ENCODE measurements at places on chromosomes 2 and 18.

DNA sequence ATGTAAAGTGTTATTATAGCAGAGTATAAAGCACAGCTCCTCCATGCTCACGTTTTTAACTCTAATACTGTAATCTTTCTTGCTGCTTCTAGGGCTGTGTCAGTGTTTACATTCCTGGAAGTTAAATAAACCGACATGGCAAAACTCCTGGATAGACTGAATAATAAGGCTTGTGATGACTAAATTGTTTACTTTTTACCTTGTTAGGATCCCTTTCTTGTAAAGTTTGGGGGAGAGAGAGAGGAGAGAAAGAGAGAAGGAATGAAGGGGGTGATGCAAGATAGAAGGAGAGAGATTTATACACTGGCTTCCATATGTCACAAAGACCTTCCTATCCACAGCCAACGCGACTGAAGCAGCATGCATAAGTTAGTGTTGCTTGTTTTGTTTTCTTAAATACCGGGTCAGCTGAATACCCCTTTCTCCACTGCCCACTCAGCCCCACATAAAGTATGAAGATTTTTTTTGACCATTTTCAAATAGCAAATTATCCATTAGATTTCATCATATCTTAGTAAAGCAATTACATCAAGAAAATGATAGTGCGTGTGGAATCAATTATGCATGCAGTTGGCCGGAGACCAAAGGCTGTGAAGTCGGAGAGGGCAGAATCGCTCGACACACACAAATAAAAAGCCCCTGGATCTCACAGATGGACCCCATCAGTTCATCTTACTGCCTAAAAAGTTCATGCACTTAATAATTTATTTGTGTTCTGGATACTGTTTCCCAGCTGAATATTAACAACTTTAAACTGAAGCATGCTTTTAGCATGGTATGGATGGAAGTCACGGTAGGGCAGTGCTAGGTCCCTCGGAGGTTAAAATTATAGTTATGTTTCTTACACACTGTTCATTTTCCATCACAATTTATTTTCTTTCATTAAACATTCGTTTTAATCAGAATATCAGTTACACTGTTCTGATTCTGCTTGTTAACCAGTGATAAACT lies 20.1 kb downstream of the BCL11A start:
- no peak for DNase-seq

- no peak for DNase-seq
These were observed 287.1 kb downstream of the SLC4A3 start for GRCh38 chr2:219914577-219914976.

- DNase-seq, result no peak
These were observed 6.0 kb downstream of the SCN2A start for GRCh38 chr2:165245081-165245793.

DNA sequence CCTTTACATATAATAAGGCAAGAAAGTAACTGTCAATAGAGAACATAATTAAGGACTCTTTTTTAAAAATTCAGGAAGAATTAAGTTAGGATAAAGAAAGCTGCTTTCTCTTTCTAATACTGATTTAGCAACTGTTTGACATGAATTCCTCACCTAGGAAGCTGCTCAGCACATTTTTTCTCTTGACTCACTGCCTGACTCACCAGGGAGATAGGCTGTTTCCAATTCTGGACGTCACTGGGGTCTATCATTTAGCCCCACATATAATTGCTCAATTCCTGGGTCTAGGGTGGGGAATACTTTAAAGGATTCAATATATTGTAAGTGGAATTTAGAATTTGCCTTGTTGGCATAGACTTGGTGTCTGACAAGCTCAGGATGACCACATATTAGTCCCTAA lies 50.8 kb upstream of the UGP2 start:
- DNase-seq, result no peak

- no peak for DNase-seq
These were observed 21.2 kb downstream of the ACTR3 start for GRCh38 chr2:113910967-113911678.

- DNase-seq, result no peak
These were observed 7.1 kb downstream of the HOXD8 start for GRCh38 chr2:176136374-176137251.

DNA sequence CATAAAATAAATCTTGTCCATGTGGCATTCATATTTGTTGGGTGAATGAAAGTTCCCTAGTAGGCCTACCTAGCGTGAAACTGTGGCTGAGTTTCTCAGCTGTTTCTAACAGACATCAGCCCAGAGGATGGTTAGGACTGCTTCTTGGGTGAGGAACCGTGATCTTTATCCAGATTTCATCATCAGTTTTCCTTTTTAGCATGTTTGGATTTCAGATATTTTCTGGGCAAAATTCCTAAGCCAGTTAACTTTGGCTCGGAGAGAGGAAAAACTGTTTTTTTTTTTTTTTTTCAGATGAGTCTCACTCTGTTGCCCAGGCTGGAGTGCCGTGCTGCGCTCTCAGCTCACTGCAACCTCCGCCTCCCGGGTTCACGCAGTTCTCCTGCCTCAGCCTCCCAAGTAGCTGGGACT lies 53.5 kb downstream of the DGKD start:
- no peak for DNase-seq

GRCh38 chr18:49566985-49567384 lies 5.1 kb downstream of the LIPG start:
- DNase-seq, result no peak

- no peak for DNase-seq
These were observed 116.1 kb downstream of the SLC4A3 start for GRCh38 chr2:219743548-219743947.

GRCh38 chr2:47950340-47951301 lies 44.3 kb upstream of the FBXO11 start:
- no peak for DNase-seq

GRCh38 chr2:237731663-237732062 lies 66.9 kb upstream of the RBM44 start:
- no peak for DNase-seq

DNA sequence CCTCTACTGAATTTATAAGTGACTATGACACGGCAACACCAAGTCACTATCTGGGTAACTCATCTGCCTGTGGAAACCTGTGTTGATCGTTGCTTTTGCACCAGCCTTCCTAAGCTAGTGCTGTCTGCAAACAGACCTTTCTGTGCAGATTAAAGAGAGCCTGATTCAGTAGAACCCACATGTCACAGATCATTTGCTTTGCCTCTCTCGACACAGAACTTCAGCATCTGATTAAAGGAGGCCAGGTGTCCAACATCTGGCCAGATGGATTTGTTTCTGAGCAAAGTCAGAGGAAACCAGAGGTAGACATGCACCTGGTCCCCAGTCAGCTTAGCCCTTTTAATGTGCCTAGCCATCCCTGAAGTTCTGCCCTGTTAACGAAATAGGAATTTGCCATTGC lies 15.0 kb upstream of the TTR start:
- DNase-seq, result no peak

GRCh38 chr2:7683196-7683595 lies 766.0 kb downstream of the RNF144A start:
- no peak for DNase-seq

Data from DMS79 (cell line).